Activated naive CD4-positive, alpha-beta T cell treated with anti-CD3 and anti-CD28 coated beads, Interleukin-2, amount 50 U/mL, for 16 hours (primary cell): ENCODE measurements at places on chromosomes 3 and 15.

GRCh38 chr15:63010386-63010785, 32.2 kb upstream of the TPM1 start:
- no peak for DNase-seq

DNA sequence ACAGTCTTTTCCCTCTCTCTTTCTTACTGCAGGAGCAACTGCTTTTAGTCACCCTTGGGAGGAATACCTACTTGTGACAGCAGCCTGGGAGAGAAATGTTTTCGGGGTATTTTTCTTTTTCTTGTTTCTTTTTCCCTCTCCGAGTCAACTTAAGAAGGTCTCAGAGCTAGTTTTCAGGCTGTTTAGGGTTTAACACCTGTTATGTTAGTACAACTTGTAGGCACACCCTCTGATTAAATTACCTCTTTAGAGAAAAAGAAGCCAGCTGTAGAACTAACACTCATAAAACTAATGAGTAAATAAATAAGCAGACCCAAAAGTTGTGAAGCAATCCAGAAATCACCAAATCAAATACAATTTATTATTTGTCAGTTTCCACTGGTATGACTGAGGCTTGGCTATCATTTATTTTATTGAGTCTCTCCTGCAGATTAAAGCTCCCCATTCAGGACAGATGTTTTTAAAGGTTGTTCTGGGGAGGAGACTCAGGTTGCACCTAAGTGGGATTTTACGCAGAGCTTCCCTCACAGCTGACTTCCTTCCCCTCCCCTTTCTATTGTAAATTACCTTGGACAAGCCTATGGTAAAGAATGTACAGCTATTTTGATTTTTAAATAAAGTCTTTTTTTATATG, 112.5 kb downstream of the FOXB1 start:
- no peak for DNase-seq

DNA sequence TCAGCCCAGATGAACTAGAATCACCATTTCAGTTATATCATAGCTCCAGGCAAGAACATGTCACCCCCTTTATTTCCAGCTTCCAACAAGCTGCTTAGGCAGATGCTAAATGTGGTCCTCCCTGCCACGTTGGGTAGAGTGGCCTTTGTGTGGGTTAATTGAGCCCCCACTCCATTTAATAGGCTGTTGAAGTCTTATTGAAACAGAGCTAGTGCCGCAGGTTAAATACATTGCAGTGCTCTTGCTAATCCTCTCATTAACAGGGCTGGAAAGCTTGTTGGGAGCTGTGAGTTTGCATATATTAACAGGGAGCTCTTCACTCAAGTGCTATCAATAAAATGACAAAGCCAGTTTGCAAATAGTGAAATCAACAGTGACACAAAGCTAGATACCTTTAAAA, 248.4 kb upstream of the CMC1 start:
- no peak for DNase-seq

GRCh38 chr3:13140596-13140995, 67.4 kb upstream of the IQSEC1 start:
- DNase-seq, result no peak
